ENCODE measurements at places on chromosomes 11 and 22.

DNA sequence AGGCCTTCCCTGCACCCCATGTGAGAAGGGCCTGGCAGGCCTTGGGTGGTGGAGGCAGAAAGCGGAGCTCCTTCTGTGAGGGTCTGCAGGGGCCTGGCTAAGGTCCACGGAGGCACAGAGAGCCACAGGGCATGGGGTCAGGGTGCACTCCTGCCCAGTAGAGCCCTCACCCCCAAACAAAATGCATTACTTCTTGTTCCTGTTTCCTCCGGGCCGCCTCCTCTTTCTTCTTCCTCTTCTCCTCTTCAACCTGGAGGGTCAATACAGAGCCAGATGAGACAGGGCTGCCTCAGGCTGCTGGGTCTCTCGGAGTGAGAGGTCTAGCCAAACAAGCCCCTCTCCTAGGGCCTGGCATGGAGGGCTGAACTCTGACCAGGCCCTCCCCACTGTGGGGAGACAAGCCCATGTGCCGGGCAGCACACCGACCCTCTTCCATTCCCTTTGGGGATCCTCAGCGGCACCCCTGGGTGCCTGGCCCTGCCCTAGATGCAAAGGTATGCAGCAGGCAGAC is 10.3 kb upstream of the NAP1L4 start:
- DNase-seq, result no peak

GRCh38 chr22:20248461-20248978 is 19.6 kb downstream of the RTN4R start:
- no peak for DNase-seq

- no peak for DNase-seq
Observed at GRCh38 chr11:126104420-126104819, 41.8 kb upstream of the CDON start.

GRCh38 chr11:31788085-31788484 is 23.0 kb downstream of the PAX6 start:
- DNase-seq, result no peak

- DNase-seq, result no peak
Observed at GRCh38 chr11:86574493-86575207, 97.8 kb downstream of the ME3 start.

DNA sequence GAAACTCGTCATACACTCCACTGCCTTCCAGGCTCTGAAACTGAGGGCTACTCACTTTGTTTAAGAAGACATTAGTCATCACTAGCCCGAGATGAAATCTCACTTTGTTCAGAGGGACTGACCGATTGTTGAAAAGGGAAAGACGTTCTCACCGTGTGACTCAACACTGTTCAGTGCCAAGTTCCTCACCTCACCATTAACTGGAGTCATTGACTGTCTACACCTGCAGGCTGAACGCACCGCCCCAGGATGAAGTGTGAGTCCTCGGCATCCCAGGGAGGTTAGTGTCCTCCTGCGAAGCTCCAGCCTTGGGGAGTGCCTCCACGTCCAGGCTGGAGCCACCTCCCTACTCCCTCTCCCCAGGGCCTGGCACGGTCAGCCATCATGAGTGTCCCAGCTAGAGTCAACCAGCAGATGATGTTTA is 30.4 kb downstream of the FADD start:
- no peak for DNase-seq

- DNase-seq, result no peak
Observed at GRCh38 chr11:110124605-110125004, 31.4 kb downstream of the ZC3H12C start.

DNA sequence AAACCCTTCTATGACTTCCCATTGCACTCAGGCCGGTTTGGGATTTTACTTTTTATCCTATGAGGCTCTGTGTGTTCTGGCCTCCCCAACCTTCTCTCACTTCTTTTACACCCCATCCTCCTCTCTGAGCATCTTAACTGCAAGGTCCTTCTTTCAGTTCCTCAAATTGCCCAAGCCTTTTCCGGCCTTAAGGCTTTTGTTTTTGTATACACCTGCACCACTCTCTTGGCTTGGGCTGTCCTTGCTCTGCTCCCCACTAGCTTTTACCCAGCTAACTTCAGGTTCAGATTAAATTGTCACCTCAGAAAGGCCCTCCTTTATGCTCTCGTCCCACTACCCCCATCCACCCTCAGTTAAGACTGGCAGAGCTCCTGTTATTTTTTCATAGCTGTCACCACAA is 55.5 kb downstream of the FAM83F start:
- peak; percentile 96 for DNase-seq

GRCh38 chr11:28366549-28367346 is 258.6 kb downstream of the METTL15 start:
- no peak for DNase-seq

GRCh38 chr11:27464289-27464696 is 8.3 kb downstream of the LGR4 start:
- DNase-seq, result no peak

DNA sequence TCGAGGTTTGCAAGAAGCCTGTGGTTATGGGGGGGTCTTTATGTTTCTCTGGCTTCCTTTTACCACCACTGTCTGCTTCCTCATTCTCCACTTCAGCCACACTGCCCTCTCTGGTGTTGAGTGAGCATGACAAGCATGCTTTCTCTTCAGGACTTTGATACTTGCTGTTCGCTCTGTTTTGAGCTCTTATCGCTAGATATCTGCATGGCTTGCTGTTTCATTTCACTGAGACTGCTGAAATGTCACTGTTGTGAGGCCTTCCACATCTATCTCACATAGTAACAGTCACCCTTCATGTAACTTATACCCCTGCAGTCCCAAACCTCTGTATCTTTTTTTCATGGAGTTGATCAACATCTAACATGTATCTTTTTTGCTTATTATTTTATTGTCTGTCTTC is 59.8 kb downstream of the TMEM135 start:
- peak; percentile 51 for DNase-seq
